Stimulated activated CD8-positive, alpha-beta memory T cell treated with anti-CD3 and anti-CD28 coated beads, Interleukin-7, amount 100 ng/mL, for 1 hour (primary cell): ENCODE measurements at places on chromosomes 4 and X.

- DNase-seq: no peak
These were observed 58.0 kb downstream of the FBXO8 start for GRCh38 chr4:174225349-174226049.

DNA sequence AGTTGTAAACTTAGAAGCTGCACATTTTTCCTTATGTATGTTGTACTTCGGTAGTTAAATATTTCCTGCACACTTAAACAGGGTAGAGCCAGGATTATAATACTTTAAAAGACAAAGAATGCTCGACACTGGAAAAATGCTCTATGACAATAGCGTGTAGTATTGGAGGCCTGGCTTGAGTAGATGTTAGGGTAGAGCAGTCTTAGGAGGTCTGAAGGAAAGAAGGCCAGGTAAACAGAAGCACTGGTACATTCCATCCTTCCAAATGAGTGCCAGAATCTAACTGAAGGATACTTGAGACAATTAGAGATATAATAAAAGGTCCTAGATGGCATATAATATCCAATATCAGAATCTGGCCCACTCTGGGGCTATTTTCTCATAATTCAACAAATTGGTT, 42.3 kb downstream of the ATXN3L start:
- DNase-seq: no peak

- no peak for DNase-seq
These were observed 627 bp downstream of the CDKN2AIP start for GRCh38 chr4:183445097-183445428.

DNA sequence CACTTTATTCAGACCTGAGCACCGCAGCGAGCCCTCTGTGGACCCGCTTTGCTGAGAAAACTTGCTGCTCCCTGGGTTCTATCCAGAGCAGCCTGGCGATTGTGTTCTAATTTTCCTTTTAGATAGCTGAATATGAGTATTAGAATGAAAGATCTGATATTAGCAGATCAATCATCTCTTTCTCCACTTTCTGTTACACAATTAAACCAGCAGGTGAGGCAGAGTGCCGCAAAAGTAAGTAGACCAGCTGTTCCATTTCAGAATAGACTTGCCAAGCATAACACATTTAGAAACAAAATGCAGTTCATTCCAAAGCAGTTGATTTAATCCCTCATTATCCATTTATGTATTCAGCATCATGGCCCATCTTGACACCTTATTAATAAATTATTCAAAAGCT, 58.6 kb downstream of the PALLD start:
- no peak for DNase-seq

DNA sequence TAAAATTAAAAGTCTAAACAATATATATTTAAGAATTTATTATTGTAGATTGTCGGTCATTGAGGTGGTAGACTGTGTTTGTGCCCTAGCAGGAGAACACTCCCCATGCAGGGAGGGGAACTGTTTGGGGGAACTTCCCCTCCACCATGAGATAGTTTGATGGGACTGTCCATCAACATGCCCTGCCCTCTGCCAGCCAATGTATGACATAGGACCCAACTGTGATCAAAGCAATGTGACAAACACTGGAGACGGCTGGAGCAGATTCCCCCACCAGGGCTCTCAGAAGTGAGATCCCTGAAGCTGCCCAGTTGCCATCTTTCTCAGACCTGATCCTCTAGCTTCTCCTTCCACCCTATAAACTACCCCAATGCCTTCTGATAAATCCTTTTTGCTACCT, 44.9 kb downstream of the SH3KBP1 start:
- no peak for DNase-seq

GRCh38 chr4:54227256-54228055, 1.6 kb upstream of the PDGFRA start:
- no peak for DNase-seq

DNA sequence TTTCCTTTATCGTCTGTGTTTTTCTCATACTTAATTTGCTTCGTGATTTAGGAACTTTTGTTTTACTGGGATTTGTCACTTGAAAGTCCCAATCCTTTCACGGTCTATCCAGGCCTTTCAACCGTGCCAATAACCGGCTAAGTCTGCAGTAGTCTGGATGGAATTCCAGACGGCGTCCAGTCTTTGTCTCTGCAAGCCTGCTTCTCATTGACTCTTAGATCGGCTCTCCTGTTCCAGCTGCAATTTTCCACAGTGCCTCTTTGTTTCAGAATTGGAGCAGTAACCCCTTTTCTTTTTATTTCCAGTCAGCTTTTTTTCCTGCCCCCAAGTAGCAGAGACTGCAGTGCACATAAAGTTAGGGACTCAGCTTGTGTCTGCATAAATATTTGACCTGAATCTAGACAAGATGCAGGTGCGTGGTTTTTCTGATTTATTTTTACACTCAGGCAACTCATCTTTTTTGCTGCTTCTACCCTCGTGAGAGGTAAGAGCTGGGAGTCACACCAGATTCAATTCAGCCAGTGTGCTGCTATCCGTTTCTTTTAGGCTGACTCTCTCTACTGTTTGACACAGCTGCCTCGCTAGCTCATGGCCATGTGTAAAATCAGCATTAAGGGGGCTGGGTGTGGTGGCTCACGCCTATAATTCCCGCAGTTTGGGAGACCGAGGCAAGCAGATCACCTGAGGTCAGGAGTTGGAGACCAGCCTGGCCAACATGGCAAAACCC, 37.4 kb upstream of the DHRSX start:
- no peak for DNase-seq
